ENCODE measurements at places on chromosomes 2 and 18.
A peak's percentile ranks its signal among the peaks of the same experiment; 100 is the strongest.

- no peak for DNase-seq
Observed at GRCh38 chr2:45654250-45654649, 2.8 kb downstream of the PRKCE start.

DNA sequence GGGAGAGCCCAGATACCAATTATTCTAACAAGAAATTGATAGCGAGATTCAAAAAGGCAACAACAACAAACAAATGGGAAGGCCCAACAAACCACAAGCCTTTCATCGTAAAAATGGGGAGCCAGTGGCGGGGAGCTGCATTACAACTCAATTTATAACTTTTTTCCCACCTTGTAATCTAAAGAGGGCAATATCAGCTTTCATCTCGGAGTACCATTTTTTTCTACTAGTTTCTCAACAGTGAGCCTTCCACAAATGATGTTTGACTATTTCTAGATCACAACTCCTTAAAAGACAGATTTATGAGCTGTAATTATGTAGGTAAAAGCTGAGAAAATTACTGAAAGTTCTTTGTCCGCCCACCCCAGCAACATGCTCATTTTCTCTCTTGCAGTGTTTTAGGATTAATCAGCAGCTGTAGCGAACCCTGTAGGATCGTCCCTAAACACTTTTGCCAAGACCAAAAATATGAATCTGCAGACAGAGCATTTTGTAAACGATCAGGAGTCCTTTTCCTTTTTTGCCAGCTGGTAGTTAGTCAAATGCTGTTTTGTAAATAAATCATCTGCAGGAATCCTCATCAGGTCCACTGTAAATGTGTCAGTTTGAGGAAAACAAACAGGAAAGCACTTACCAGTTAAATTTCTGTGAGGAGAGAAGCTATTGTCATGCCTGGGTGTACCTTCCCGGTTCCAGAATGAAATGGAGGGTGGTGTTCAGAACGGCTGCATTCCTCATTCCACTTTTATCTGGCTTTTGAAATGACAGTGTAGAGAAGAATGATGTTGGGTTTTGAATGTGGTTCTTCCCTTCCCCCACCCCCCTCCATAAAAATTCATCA, 53.2 kb downstream of the EEF1B2 start:
- DNase-seq = peak; percentile 36

DNA sequence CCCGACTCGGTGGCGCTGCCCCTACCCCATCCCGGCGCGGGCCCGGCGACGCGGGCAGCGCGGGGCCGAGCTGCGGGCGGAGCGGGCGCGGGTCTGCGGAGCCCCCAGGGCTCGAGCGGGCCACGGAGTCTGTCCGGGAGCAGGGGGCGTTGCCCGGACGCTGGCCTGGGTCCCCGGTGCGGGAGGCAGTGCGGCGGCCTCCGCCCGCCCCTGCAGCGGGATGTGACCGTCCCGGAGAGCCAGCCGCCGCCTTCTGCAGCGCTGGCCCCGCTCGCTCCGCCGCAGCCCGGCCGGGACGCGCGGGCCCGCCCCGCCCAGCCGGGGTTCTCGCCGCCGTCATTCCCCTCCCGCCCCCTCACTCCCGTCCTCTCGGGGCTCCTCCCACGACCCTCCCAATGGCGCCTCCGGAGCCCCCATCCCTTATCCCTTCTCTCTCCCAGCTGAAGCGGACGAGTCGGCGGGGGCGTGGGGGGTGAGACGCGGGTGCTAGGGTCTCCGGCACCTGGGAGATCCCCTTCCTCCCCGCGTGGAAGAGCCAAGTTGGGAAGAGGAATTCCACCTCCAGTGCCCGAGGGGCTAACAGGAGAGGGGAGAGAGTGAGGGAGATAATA, at the start of gene FNDC4:
TSS of gene FNDC4 (minus strand) at position 257 of the 611 bp plus-strand sequence. CDS start 521 bp downstream, outside the sequence.
- no peak for DNase-seq

GRCh38 chr2:227491386-227491785, 19.4 kb downstream of the AGFG1 start:
- no peak for DNase-seq

DNA sequence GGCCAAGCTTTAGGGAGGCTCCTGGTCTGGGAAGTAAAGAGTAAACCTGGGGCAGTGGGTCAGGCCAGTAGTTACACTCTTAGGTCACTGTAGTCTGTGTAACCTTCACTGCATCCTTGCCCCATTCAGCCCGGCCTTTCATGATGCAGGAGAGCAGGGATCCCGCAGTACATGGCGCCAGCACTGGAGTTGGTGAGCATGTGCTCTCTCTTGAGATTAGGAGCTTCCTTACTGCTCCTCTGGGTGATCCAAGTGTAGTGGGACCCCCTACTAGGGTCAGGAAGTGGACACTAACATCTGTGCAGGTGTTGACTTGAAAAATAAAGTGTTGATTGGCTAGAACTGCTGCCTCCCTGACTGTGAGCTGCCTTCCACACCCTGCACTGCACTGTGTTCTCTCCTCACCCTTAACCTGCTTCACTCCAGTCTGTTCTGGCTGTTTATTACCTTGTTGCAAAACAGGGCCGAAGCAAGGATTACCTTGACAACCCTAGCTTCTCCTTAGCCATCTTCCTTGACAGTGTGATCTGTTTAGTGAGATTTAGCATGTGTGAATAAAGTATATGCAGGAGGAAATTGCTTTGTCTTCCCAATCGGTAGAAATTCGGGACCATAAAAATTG, 5.2 kb downstream of the RETREG2 start:
- DNase-seq = no peak

DNA sequence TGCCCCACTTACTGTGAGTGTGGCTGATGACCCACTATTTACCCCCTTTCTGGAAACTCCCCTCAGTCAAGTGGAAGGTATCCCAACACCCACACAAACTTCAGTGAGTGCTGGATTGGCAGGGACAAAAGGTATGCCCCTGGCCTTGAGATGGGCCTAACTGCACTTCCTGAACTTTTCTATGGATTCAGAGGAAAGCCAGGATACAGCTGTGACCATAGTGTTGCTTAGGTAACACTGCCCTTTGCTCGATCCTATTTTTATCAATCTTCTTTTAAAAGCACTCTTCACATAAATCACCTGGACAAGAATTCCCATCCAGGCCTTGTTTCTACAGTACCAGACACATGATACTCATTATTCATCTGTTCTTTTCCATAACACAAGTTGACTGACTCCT, 671.5 kb upstream of the SLC8A1 start:
- no peak for DNase-seq

- DNase-seq = peak; percentile 43
Observed at GRCh38 chr2:20589975-20590703, 60.8 kb downstream of the HS1BP3 start.
